ENCODE measurements at places on chromosomes 16 and 17. TPM values are rescaled to one million over a fixed set of nuclear protein-coding genes. Genes with fewer than 3 reads are reported as not detected.

- no peaks in the 10 kb centered on the region for H3K4me1 ChIP-seq
- H3K4me3 ChIP-seq = no peak overlapping the region
- DNase-seq = no peak
- no peaks in the 10 kb centered on the region for H3K36me3 ChIP-seq
- H3K27me3 ChIP-seq = no peaks in the 10 kb centered on the region
- H3K27ac ChIP-seq = no peak overlapping the region
Observed at GRCh38 chr16:301950-302349, 19.0 kb downstream of the PDIA2 start.

- H3K27me3 ChIP-seq = no peaks in the 10 kb centered on the region
- peaks cover 4% of the 10 kb centered on the region for H3K4me1 ChIP-seq
- no peaks in the 10 kb centered on the region for H3K36me3 ChIP-seq
- no peak overlapping the region for H3K4me3 ChIP-seq
- no peak for DNase-seq
Observed at GRCh38 chr17:17403899-17404576, 72.8 kb upstream of the MED9 start.

DNA sequence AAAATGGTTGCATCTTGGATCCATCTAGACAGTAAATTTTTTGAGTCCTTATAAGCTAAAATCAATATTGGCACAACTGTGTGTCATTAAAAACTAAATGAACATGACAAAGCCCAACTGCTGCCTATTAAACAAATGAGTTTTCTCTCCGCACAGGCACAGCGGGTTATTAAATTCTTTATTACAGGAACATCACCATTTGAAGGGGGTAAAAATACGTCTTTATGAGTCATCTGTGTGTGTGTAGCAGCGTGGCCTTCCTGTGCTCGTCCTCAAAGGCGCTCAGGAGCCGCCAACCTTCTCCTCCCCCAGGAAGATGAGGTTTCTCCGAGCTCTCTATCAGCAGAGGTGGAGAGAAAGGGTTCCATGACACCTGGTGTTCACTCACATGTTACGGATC, 62.6 kb upstream of the SDK2 start:
- no peak for DNase-seq
- no peaks in the 10 kb centered on the region for H3K4me1 ChIP-seq
- H3K27ac ChIP-seq = no peak overlapping the region

GRCh38 chr16:74888888-74889287, 96.0 kb downstream of the WDR59 start:
- no peaks in the 10 kb centered on the region for H3K4me1 ChIP-seq
- no peak overlapping the region for H3K4me3 ChIP-seq
- H3K27me3 ChIP-seq = no peaks in the 10 kb centered on the region
- peaks cover 9% of the 10 kb centered on the region for H3K36me3 ChIP-seq
- no peak overlapping the region for H3K27ac ChIP-seq

- no peaks in the 10 kb centered on the region for H3K27me3 ChIP-seq
- no peak overlapping the region for H3K4me3 ChIP-seq
- no peak overlapping the region for H3K27ac ChIP-seq
- H3K4me1 ChIP-seq = peaks cover 14% of the 10 kb centered on the region
- H3K36me3 ChIP-seq = no peaks in the 10 kb centered on the region
- no peak for DNase-seq
Observed at GRCh38 chr16:69040144-69040909, 65.1 kb upstream of the HAS3 start.

GRCh38 chr17:48143629-48144028, 36.1 kb downstream of the SNX11 start:
- no peaks in the 10 kb centered on the region for H3K4me1 ChIP-seq
- H3K36me3 ChIP-seq = no peaks in the 10 kb centered on the region
- H3K4me3 ChIP-seq = no peak overlapping the region
- DNase-seq = no peak

DNA sequence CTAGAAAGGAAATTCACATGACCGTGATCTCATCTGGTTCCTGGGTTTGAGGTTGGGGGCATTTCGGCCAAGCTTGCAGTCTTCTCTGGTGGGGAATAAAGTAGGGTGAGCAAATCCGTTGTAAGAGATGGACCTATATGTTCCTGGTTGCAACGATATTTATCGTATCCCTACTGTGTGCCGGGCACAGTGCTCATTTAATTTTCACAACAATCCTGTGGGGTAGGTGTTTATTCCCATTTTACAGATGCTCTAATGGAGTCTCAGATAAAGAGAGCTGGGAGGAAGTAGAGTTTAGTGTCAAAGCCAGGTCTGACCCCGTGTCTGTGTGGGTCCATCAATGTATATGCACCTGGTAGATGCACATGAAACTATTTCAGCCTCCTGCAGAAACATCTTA, 9.4 kb downstream of the CMIP start:
- H3K36me3 ChIP-seq = peaks cover 6% of the 10 kb centered on the region
- no peak overlapping the region for H3K4me3 ChIP-seq
- H3K27ac ChIP-seq = no peak overlapping the region
- peaks cover 45% of the 10 kb centered on the region for H3K4me1 ChIP-seq
- no peaks in the 10 kb centered on the region for H3K27me3 ChIP-seq
- no peak for DNase-seq

DNA sequence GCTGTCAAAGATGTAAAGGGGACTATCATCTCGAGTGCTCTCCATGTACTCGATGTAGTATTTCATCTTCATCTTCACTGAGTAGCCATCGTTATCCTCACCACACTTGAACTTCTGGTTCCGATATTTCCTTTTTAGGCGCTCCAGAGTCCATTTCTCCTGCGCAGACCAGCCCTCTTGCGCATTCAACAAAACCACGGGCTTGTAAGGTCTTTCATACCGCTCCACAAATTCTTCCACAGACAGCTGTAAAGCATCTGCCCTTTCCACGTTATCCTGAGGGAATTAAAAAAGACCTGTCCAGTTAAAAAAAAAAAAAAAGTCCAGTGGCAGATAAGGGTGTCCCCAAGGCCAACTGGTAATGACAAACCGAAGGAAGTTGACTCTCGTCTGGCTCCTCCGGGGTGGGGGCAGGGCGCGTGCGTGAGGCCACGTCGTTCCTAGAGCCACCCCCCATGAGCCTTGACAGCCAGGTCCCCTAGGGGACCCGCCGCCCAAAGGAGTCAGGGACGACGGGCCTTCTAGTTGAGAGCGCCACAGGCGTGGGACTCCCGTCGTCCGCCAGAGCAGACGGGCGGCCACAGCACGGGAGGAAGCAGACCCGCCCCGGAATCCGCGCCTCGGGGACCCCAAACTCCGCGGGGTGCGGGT, 701 bp downstream of the JMJD6 start:
- DNase-seq = peak; percentile 74
- peak overlapping the region; percentile 85 for H3K4me3 ChIP-seq
- peaks cover 7% of the 10 kb centered on the region for H3K4me1 ChIP-seq
- H3K36me3 ChIP-seq = peaks cover 3% of the 10 kb centered on the region

DNA sequence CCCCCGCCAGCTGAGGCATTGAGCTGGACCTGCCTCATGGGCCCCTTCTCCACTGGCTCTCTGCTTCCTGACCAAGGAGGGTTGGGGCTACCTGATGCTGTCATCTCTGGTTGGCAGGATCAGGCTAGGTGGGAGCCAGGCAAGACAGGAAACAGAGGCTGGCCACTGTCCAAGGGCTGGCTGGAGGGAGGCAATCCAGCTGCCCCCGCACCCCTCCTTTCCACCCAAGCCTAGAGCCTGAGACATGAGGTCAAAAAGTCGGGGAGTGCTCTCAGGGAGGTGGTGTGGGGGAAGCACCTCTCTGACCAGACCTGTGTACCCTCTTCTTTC, 14.5 kb downstream of the NGFR start:
- no peak for DNase-seq
- no peak overlapping the region for H3K4me3 ChIP-seq
- no peak overlapping the region for H3K27ac ChIP-seq
- H3K36me3 ChIP-seq = no peaks in the 10 kb centered on the region

GRCh38 chr16:58176608-58177352, 21.1 kb downstream of the CSNK2A2 start:
- no peak for DNase-seq
- H3K4me1 ChIP-seq = no peaks in the 10 kb centered on the region
- no peak overlapping the region for H3K4me3 ChIP-seq
- no peak overlapping the region for H3K27ac ChIP-seq
- H3K36me3 ChIP-seq = peaks cover 2% of the 10 kb centered on the region
- no peaks in the 10 kb centered on the region for H3K27me3 ChIP-seq

DNA sequence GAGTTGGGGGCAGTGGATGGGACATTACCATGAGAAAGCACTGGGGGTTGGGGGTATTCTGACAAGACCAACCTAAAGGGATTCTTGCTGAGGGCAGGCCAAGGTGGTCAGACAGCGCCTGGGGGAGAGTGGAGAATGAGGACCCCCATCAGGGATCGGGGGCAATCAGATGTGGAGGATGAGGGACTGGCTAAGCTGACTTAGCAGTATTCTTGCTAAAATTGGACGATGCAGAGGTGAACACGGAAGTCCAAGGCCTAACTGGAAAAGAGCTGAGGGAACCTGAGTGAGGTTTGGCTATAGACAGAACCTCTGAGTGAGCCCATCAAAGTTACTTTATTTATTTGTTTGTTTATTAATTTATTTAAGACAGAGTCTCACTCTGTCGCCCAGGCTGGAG, 9.2 kb downstream of the QPRT start:
- no peak for DNase-seq
- no peaks in the 10 kb centered on the region for H3K27me3 ChIP-seq
- H3K4me1 ChIP-seq = peaks cover 25% of the 10 kb centered on the region
- no peak overlapping the region for H3K4me3 ChIP-seq
- peak overlapping the region; percentile 23 for H3K27ac ChIP-seq
- peaks cover 5% of the 10 kb centered on the region for H3K36me3 ChIP-seq

- H3K27me3 ChIP-seq = no peaks in the 10 kb centered on the region
- no peaks in the 10 kb centered on the region for H3K4me1 ChIP-seq
- H3K27ac ChIP-seq = no peak overlapping the region
- no peaks in the 10 kb centered on the region for H3K36me3 ChIP-seq
Observed at GRCh38 chr17:21191698-21192097, 22.3 kb downstream of the TMEM11 start.

DNA sequence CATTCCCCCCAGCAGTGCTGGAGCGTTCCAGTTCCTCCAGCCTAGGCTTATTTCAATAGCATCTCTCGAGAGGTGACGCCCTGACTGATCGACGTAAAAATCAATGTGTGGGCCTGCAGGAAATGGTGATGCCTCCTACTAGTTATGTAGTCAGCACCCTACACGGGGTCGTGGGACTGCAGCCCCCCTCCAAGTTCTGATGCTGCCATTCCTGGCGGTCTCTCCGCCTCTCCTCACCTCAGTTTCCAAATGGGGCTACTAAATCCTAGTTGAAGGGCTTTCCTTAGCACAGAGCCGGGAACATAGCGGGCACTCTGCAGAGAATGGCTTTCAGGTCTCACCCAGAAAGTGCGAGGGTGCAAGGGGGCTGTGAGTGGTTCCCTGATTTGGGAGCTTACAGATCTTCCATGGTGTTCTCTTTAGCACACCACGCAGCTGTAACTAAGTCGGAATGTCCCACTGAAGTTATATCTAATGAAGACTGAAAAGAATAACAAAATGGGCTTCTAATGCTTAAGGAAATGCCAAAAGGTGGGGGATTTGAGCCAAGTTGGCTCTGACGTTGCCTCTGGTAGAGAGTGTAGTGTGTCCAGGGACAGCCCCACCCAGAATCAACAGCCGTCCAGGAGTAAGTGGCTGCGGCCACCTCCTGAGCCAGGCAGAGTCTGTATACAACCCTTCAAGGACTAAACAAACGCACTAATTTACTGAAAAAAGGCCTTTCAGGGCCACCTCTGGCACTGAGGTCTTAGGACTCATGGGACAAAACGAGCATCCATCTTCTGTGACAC, 299.7 kb upstream of the FOXF1 start:
- no peak overlapping the region for H3K4me3 ChIP-seq
- no peak overlapping the region for H3K27ac ChIP-seq
- no peaks in the 10 kb centered on the region for H3K4me1 ChIP-seq
- no peaks in the 10 kb centered on the region for H3K36me3 ChIP-seq
- DNase-seq = no peak

DNA sequence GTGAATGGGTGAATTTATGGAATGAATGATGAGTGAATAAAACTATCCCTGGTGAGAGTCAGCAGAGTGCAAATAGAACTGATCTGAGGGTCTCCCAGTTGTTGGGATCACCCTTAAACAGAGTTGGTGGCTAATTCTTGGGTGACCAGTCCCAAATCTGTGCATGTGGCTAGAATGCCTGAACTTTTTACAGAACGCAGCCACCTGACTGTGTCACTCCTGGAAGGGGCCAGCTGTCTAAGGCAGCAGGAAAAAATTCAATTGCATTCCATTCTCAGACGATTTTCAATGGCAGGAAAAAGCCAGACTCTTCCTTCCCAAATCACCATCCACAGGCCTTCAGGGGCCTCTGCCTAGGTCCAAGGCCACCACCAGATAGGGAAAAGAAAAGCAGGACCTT, 43.5 kb downstream of the BEAN1 start:
- no peak overlapping the region for H3K4me3 ChIP-seq
- peaks cover 3% of the 10 kb centered on the region for H3K27me3 ChIP-seq
- no peak for DNase-seq
- no peaks in the 10 kb centered on the region for H3K36me3 ChIP-seq
- no peak overlapping the region for H3K27ac ChIP-seq
- no peaks in the 10 kb centered on the region for H3K4me1 ChIP-seq

GRCh38 chr16:4404967-4405696, 11.3 kb downstream of the CORO7 start:
- no peak overlapping the region for H3K4me3 ChIP-seq
- H3K27me3 ChIP-seq = no peaks in the 10 kb centered on the region
- DNase-seq = no peak
- H3K36me3 ChIP-seq = no peaks in the 10 kb centered on the region

DNA sequence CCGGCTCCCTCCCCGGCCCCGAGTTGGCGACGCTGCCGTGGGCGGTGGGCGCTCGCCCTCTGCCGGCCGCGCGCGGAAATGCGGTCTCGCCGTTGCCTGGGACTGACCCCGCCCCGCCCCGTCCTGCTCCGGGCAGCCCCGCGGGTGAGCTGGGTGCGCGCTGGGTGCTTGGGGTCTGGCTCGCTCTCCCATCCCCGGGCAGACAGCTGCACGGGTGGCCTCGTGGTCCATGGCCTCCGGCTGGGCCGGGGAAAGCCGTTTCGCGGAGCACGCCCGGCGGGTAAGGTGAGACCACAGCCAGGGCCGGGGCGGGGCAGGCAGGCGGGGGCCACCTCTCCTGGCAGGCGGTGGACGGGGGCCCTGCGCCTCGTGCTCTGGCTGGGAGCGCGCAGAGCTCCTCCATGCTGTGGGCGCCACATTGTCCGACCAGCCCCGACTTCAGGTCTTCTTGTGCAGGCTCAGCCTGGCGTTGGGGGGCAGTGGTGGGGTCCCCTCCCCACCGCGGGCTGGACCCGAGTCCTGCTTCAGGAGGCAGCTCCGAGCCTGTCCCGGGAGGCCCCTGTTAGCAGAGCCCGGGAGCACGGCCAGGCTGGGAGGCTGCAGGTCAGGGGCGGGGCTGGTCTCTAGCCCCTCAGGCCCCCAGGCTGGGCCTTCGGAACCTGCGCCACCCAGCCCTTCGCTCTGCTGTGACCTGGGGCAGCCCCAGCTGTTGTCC, 7.0 kb upstream of the C1QTNF8 start:
- peak; percentile 53 for DNase-seq
- no peaks in the 10 kb centered on the region for H3K36me3 ChIP-seq
- peaks cover 13% of the 10 kb centered on the region for H3K4me1 ChIP-seq
- peak overlapping the region; percentile 48 for H3K4me3 ChIP-seq

- no peaks in the 10 kb centered on the region for H3K36me3 ChIP-seq
- no peaks in the 10 kb centered on the region for H3K27me3 ChIP-seq
- no peak for DNase-seq
- H3K27ac ChIP-seq = peak overlapping the region; percentile 28
Observed at GRCh38 chr16:72927199-72928089, 120.5 kb downstream of the ZFHX3 start.

KRT24 gene
- total RNA-seq = not detected

CDRT15L2 gene
- total RNA-seq = not detected

NOL3 gene
- total RNA-seq = 22.4 TPM

ZACN gene
- total RNA-seq = 0.34 TPM

RGS11 gene
- 8.9 TPM for total RNA-seq

TERB1 gene
- total RNA-seq = not detected

SCNN1B gene
- total RNA-seq = not detected

BCKDK gene
- total RNA-seq = 30.5 TPM

CDH11 gene
- total RNA-seq = not detected

SMPD3 gene
- total RNA-seq = 2.8 TPM

DRG2 gene
- 54.8 TPM for total RNA-seq
